ENCODE measurements at places on chromosomes 1 and 21. TPM values are rescaled to one million over a fixed set of nuclear protein-coding genes. Genes with fewer than 3 reads are reported as not detected.

The PSRC1 gene
- total RNA-seq = 28.0 TPM

The DMBX1 gene
- not detected for total RNA-seq

DNA sequence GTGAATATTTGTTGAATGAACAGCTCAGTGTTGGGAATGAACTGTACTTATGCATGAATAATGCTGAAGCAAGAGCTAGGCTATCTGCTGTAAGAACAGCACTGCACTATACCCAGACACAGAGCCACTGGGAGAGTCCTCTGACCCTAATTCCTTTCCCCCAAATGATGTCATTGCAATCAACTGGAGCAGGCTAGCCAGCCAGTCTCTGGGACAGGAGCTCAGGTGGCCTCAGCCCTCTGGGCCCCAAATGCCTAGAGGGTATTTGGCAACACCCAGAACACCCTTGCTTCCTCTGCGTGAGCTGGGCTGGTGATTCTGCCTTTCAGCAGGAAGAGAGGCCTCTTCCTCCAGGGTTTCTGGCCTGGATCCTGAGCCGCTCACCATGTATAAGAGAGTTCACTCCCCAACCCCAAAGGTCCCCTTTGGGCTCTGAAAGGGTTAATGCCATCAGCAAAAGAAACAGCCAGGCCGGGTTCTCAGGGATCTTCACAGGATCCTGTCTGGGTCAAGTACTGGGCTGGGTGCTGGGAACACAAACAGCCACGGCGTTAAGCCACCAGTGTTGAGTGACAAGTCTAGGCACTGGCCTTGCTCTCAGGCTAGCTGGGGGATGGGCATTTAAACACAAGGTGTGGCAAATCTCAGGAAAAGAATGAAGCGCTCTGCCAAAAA lies 3.7 kb upstream of the PADI4 start:
- DNase-seq = no peak

DNA sequence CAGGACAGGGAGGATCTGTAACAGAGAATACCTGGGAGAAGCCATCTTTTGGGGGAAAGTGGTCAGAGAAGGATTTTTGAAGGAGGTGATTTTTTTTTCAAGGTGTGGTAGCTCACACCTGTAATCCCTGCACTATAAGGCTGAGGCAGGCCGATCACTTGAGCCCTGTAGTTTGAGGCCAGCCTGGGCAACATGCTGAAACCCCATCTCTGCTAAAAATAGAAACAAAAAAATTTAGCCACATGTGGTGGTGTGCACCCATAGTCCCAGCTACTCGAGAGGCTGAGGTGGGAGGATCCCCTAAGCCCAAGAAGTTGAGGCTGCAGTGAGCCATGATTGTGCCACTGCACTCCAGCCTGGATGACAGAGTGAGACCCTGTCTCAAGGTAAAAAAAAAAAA lies 67.4 kb upstream of the ARTN start:
- DNase-seq = no peak
